ENCODE measurements at places on chromosomes 16 and 17.

DNA sequence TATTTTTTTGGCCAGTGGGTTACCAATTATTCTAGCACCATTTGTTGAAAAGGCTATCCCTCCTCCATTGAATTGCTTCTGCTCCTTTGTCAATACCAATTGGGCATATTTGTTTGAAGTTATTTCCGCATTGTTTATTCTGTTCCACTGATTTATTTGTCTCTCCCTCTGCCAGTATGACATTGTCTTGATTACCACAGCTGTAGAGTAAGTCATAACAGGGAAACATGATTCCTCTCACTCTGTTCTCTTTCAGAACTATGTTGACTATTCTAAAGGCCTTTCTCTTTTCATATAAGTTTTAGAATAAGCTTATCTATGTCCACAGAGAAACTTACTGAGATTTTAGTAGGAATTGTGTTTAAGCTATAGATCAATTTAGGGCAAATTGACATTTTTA, 94.3 kb downstream of the MAP2K6 start:
- DNase-seq: no peak

DNA sequence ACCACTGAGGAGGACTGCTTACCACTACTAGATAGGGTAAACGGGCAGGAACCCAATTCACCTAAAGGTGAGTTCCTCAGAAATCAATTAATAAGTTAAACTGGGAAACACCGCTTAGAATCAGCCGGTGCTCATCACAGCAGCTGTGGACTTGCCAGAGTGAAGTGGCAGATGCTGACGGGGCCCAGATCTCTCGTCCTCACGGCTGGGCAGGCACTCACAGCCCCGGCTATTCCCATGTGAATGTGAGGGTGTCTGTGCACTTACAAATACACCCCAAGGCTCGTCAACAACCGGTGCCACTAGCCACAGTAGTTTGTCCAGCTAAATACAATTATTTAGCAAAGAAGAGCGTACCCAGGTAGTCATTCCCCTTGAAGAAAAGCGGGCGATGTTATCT, 29.7 kb downstream of the MBTPS1 start:
- no peak for DNase-seq

DNA sequence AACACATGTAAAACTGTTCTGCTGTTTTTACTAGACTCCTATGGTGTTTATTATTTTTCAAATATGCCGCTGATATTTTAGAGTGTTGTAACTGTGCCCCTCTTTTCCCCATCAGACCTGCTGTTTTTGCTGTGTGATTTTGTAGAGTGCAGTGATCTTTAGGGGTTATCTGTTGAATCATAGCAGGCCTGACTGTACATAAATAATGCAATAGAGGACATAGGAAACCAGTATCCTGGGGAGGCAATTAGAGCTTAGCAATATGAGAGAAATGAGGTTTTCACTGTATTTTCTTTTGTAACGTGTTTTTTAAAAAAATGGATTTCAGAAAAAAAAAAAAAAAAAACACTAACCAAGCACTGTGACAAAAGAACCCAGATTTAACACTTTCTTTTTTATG, 662.2 kb downstream of the TOX3 start:
- no peak for DNase-seq

DNA sequence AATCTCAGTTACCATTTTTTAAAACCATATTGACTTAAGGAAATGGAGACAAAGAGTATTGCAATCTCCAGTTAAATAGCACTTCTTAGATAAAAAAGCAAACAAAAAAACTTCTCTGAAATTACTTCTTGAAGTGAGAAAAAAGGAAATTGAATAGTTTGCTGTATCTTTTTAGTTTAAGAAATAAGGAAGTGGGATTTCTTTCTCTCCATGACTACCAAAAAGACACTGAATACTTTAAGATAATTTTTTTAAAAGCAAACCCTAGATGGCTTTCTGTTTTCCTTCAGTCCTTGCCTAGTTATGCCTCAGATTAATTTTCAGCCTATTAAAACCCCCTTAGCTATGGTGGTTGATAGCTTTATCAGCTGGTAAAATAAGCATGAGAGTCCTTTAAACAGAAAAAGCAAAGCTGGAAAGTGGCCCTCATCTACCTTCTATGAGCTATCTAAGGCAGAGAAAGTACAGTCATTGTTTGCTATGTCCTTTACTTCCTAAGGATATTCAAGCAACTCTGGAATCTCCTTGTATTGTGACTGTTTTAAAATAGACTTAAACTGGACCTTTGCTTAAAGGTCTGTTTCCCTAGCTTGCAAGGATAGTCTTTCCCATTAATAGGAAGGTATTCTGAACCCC, 28.6 kb downstream of the TPPP3 start:
- no peak for DNase-seq

DNA sequence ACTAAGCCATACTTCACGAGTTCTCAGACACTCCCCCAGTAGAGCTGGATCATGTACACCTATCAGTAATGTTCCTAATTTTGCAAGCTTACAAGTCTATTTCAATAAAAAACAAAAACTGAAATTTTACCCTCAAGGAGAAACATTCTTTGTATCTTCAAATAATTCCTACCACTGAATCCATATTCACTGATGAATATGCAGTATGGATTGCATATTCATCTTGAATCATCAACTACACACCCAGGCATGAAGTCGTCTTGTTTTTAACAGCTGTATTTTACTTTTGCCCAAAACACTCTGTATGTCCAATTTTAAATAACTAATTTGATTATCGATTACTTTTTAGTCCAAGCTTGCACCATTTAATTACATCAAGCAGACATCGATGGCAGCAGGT, 31.8 kb downstream of the ZDHHC7 start:
- no peak for DNase-seq

DNA sequence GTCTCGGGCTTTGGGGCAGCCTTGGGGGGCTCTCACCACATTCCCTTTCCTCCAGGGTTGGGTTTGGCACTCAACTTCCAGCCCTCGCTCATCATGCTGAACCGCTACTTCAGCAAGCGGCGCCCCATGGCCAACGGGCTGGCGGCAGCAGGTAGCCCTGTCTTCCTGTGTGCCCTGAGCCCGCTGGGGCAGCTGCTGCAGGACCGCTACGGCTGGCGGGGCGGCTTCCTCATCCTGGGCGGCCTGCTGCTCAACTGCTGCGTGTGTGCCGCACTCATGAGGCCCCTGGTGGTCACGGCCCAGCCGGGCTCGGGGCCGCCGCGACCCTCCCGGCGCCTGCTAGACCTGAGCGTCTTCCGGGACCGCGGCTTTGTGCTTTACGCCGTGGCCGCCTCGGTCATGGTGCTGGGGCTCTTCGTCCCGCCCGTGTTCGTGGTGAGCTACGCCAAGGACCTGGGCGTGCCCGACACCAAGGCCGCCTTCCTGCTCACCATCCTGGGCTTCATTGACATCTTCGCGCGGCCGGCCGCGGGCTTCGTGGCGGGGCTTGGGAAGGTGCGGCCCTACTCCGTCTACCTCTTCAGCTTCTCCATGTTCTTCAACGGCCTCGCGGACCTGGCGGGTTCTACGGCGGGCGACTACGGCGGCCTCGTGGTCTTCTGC, 8.4 kb downstream of the SLC16A3 start:
- no peak for DNase-seq

DNA sequence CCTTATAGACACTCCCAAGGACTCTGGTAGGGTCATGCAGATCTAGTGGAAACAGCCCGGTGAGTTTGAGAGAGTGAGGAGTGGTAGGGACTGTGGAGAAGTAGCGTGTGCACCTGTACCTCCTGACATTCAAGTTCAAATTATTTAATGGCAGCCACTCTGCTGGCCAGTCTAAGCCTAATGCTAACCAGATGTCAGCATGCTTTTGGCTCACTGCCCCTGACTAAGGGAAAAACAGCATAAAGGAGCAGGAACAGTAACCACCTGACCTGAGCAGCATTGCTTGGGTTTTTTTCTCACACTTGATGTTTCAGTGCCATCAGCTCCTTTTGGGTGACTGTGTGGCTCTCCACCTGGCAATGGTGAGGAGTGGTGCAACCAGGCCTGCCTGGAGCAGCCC, 23.8 kb upstream of the SLC12A3 start:
- DNase-seq: no peak

DNA sequence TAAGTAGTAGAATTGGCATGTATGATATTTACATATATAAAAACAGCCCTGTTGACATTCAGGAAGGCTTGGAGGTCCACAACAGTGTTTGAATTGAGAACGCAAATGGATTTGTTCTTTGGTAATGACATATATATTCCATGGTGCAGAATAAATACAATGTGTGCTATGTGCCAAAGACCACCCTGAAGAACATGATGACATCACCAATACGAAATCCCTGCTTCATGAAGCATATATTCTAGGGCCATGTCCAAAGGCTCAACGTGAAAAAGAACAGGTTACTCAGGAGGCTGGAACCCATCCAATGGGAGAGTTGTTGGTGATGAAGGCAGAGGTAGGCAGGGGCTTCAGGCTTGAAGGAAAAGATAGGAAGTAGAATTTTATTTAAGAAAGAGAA, 423.9 kb upstream of the MAF start:
- no peak for DNase-seq

- DNase-seq: no peak
Observed at GRCh38 chr16:67736858-67737257, 17.7 kb upstream of the GFOD2 start.

DNA sequence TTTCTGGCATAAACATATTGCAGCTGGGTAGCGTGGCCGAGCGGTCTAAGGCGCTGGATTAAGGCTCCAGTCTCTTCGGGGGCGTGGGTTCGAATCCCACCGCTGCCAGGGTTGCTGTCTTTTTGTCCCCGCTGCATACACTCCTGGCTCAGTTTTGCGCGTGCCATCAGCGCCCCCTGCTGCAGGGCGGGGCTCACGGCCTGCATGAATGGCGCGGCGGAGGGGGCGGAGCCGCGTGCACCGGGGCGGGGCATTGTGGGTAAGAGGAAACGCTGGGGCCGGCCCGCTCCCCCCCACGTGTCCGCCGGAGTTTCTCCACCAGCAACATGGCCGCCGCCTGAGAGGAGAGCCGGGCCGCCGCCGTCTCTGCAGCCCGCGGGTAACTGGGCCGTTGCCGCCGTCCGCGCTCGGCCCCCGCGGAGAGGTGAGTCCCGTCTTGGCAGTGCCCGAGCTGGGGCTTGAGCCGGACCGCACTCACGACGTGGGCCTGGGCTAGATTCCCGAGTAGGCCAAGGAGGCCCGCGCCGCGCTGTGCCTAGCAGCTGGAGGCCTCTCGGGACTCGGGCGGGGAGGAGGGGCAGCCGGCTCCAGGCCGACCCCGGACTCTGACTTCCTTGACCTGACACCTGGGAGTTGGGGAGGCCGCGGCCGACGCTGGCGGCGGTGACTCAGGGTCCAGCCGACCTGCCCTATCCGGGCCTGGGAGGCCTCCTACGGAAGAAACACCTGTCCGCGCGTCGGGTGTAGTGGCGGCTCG, at the start of gene POLR3E:
Gene POLR3E (plus strand): TSS at position 296 of the 757 bp plus-strand sequence. CDS start 5,560 bp downstream, outside the sequence.
- DNase-seq: peak; percentile 94

- no peak for DNase-seq
Observed at GRCh38 chr17:73539166-73539565, 105.1 kb downstream of the SDK2 start.

- no peak for DNase-seq
Observed at GRCh38 chr17:59760160-59760559, 52.7 kb downstream of the VMP1 start.

GRCh38 chr17:1299552-1300370, 20.3 kb downstream of the TRARG1 start:
- no peak for DNase-seq

DNA sequence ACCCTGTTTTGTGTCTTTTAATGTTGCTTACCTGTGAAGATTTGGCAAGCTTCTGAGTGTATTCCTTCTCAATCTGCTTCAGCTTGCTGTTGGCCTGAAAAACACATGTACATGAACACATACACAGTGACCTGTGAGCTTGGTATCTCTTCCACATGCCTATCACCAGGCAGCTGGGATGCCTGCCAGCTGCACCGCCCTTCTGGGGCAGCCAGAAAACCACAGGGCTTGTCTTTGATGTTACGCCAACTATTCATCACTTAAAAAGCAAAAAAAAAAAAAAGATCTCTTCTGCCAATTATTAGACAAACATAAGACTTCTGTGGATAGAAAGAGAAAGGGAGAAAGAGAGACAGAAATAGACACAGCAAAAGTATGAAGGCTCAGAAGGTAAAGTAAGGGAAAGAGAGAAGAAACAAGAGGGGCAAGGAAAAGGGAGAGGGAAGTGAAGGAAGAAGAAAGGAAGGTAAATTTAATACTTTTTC, 189.2 kb upstream of the AXIN2 start:
- DNase-seq: peak; percentile 85

DNA sequence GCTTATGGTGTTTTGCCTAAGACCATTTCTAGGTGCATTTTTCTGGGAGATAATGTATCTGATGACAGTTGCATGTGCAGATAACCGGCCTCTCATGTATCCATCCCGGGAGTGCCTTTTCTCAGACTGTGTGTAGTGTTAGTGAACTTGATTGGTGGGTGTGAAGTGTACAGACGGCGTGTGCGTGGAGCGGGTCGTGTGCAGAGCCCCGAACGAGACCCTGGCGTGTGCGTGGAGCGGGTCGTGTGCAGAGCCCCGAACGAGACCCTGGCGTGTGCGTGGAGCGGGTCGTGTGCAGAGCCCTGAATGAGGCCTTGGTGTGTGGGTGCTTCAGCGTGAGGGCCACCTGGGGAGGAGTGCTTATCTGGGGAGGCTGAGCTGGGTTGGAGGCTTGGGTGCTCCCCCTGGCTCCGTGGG, 28.9 kb upstream of the ZNF750 start:
- DNase-seq: no peak

GRCh38 chr17:79645777-79646088, 34.9 kb upstream of the RBFOX3 start:
- no peak for DNase-seq

- no peak for DNase-seq
Observed at GRCh38 chr16:86567701-86568581, 1.3 kb downstream of the FOXC2 start.

GRCh38 chr16:15521758-15522509, 87.5 kb downstream of the BMERB1 start:
- no peak for DNase-seq

DNA sequence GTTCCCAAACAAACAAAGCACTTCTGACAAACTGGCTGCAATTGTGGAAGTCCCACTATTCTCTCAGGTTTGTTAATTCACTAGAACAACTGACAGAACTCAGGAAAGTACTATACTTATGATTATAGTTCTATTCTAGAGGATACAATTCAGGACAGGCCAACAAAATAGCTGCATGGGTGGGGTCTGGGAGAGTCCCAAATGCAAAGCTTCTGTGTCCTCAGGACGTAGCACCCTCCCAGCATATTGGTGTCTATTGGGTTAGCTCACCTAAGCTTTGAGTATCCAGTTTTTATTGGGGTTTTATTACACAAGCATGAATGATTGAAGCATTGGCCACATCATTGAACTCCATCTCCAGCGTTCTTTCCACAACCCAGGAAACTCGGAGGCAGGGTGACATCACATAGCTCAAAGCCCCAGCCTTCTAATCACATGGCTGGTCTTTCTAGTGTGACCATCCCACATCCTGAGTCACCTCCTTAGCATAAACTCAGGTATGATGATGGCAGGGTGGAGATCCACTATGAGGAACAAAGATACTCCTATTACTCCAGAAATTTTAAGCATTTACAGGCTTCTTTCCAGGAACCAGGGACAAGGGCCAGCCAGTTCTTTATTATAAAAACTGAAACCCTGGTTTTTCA, 43.9 kb upstream of the CCNF start:
- DNase-seq: no peak

DNA sequence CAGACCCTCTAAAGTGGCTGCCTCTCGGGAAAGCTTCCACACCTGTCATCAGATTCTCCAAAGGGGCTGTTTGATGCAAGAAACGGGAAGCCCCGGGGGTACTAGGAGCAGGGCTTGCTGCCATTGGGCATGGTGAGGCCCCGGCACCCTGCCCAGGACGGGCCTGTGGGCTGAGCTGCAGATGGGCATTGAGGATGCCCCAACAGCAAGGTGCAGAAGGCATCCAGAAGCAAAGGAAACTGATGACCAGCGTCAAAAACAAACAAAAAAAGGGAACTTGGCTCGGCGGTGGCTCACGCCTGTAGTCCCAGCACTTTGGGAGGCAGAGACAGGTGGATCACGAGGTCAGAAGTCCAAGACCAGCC, 1.5 kb upstream of the LIMD2 start:
- DNase-seq: no peak
